Motor neuron (in vitro differentiated cells): ENCODE measurements at places on chromosomes 11 and 22. TPM values are rescaled to one million over a fixed set of nuclear protein-coding genes. Genes with fewer than 3 reads are reported as not detected.
A peak's percentile ranks its signal among the peaks of the same experiment; 100 is the strongest.

- peak; percentile 34 for ATAC-seq
Observed at GRCh38 chr22:38638216-38638615, 18.0 kb downstream of the FAM227A start.

Gene OR2AT4
- 0.58 and 1.4 TPM in 2 replicates for total RNA-seq

Gene PLAAT5
- 0.15 TPM in 1 of 2 replicates, not detected in the other for total RNA-seq

- ATAC-seq, result no peak
Observed at GRCh38 chr11:125397421-125397820, 98.6 kb downstream of the FEZ1 start.
